ENCODE measurements at places on chromosomes 5 and 9. TPM values are rescaled to one million over a fixed set of nuclear protein-coding genes. Genes with fewer than 3 reads are reported as not detected.

GRCh38 chr5:16952968-16953671 is 17.0 kb upstream of the MYO10 start:
- H3K27me3 ChIP-seq = no peaks in the 10 kb centered on the region
- H3K4me1 ChIP-seq = no peaks in the 10 kb centered on the region
- H3K4me3 ChIP-seq = no peak overlapping the region
- no peaks in the 10 kb centered on the region for H3K36me3 ChIP-seq

DNA sequence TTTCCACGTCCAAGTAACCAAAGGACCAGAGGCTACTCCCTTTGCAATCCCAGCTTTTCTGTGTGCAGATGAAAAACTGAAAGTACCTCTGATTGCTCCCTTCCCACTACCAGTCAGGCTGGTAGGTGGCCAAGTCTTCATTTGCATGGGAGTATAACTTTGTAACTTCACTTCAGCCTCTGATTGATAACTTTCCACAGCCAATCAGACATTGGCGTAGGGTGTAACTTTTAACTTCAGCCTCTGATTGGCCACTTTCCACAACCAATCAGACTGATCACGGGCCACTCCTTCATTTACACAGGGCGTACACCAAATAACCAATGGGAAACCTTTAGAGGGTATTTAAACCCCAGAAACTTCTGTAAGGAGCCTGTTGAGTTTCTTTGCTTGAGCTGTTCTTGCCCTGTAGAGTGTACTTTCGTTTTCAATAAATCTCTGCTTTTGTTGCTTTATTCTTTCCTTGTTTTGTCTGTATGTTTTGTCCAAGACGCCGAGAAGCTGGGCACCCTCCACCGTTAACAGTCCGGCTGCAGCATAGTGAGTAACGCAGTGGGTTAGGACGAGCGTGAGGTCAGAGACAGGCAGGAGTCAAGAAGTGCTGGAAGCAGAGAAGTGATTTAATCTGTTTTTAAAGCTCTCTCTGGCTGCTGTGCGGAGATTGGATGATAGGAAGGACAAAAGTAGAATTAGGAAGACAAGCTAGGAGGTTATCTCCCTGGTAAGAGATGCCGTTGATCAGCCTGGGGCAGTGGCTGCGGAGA is 3.5 kb upstream of the EXOSC2 start:
- H3K36me3 ChIP-seq = no peaks in the 10 kb centered on the region
- no peaks in the 10 kb centered on the region for H3K27me3 ChIP-seq
- no peak for DNase-seq
- H3K4me3 ChIP-seq = no peak overlapping the region
- peaks cover 19% of the 10 kb centered on the region for H3K4me1 ChIP-seq

GRCh38 chr5:3593771-3594509 is 1.7 kb upstream of the IRX1 start:
- no peak overlapping the region for H3K27ac ChIP-seq
- H3K4me3 ChIP-seq = no peak overlapping the region
- peaks cover 4% of the 10 kb centered on the region for H3K27me3 ChIP-seq
- no peaks in the 10 kb centered on the region for H3K36me3 ChIP-seq

DNA sequence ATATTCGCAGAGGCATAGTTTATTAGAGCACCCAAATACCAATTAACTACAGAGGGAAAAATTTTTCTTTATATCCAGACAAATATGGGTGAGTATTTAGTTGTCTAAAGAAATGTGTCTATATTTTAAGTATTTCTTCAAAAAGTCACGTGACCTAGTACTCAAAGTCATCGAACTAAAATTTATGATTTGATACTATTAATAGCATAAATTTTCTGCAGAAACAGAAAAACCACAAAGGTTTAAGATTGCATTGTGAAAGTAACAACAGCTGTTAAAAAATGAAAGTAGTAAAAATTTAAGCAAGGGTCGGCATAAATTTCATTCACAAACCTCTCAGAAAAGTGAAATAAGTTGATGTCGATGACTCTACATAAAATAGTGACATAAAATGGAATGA is 323.9 kb upstream of the RORB start:
- no peaks in the 10 kb centered on the region for H3K36me3 ChIP-seq
- DNase-seq = no peak
- H3K4me1 ChIP-seq = no peaks in the 10 kb centered on the region
- no peak overlapping the region for H3K4me3 ChIP-seq
- H3K27ac ChIP-seq = no peak overlapping the region

Gene MCTP1
- 0.51 TPM for total RNA-seq

- no peaks in the 10 kb centered on the region for H3K36me3 ChIP-seq
- H3K27me3 ChIP-seq = no peaks in the 10 kb centered on the region
- no peak overlapping the region for H3K4me3 ChIP-seq
- no peak for DNase-seq
These were observed 43.6 kb upstream of the TRMT10B start for GRCh38 chr9:37710046-37710445.

DNA sequence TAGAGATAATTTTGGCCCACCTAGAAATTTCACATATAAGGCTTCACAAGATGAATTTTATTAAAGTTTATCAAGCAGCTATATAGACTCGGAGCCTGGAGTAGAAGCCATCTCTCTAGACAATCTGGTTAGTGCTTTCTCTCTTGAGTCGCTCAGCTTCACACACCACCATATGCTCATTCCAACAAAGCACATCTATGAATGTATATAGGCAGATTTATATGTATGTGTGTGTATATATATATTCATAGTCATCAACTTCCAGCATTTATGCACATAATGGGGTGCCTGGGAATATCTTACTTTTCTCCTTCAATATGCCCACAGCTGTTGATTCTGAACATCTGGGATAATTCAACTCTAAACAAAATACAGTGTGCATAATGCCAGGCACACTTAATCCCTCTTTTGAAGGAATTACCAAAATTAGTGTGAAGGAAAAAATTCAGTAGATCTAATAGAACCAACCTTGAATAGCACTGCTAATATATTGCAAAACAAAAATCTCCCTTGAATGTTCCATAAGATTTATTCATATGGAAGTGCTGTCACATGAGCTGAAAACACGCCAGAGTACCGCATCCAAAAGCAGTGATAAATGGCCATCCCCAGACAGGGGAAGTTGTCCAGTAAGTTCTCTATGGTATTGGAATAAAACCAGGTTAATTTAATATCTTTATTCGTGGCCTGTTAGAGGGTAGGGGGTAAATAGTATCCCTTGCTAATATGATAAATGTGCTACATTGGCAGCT is 56.0 kb upstream of the MOCS2 start:
- no peaks in the 10 kb centered on the region for H3K27me3 ChIP-seq
- no peak overlapping the region for H3K27ac ChIP-seq
- H3K36me3 ChIP-seq = no peaks in the 10 kb centered on the region
- H3K4me3 ChIP-seq = no peak overlapping the region
- no peaks in the 10 kb centered on the region for H3K4me1 ChIP-seq

DNA sequence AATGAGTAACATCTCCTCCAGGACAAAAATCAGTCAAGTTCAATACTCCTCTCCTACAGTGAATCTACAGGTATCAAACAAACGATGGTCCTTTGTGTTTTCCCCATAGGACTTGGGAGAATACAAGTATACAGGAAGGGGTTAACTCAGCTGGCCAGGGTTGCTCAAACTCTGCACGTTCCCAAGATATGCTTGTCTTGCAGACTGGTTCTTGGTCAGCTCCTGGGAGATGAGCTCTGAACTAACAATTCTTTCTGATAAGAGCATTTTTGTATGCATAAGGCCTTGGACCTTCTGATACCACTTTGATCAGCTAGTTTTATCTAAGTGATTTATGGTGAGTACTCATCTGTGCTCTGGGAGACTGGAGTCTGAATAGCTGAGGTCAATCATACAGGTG is 42.1 kb downstream of the LOX start:
- no peaks in the 10 kb centered on the region for H3K36me3 ChIP-seq
- H3K4me3 ChIP-seq = no peak overlapping the region
- H3K27me3 ChIP-seq = no peaks in the 10 kb centered on the region
- no peaks in the 10 kb centered on the region for H3K4me1 ChIP-seq
- no peak for DNase-seq

Gene NMUR2
- not detected for total RNA-seq

DNA sequence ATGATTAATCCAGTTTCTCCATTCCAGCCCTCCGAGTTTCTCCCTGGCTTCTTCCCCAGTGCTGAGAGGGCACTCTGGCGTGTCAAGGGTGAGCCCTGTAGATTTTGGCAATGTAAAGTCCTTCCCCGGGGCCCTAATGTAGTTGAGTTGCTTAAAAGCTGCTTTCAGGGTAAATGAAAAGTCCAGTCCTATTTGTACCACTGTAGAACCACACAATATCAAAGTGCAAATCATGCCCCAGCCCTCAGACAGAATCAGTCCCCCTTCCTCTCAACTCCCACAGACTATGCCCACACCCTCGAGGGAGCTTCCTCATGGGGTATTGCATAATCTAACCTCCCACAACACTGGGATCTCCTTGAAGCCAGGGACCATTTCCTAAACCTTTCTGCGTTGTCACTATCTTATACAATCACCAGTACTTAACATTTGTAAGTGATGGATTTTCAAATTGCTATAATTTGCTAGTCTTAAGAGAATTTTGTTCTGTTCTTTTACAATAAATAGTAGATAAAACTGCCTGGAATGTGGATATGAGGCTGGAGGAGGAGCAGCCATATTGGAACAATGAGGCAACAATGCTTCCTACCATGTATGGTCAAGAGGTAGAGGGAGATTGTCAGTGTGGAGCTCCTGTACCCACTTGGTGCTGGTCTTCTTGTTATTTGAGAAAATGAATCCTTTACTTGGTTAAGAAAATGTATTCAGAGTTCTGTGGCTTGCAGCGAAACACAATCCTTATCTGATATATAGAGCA is 34.4 kb downstream of the ZNF366 start:
- no peak for DNase-seq
- no peak overlapping the region for H3K27ac ChIP-seq
- no peak overlapping the region for H3K4me3 ChIP-seq
- H3K27me3 ChIP-seq = no peaks in the 10 kb centered on the region

- DNase-seq = no peak
- no peaks in the 10 kb centered on the region for H3K4me1 ChIP-seq
- H3K27me3 ChIP-seq = no peaks in the 10 kb centered on the region
- no peak overlapping the region for H3K4me3 ChIP-seq
- H3K36me3 ChIP-seq = no peaks in the 10 kb centered on the region
These were observed 106.1 kb downstream of the PCSK1 start for GRCh38 chr5:96326902-96327301.

Gene GARIN3
- 0.50 TPM for total RNA-seq

GRCh38 chr5:165029099-165029870 is 1523.9 kb downstream of the MAT2B start:
- DNase-seq = no peak
- H3K27ac ChIP-seq = no peak overlapping the region
- H3K36me3 ChIP-seq = no peaks in the 10 kb centered on the region
- H3K4me1 ChIP-seq = no peaks in the 10 kb centered on the region
- no peaks in the 10 kb centered on the region for H3K27me3 ChIP-seq

Gene GPRIN1
- 2.3 TPM for total RNA-seq

DNA sequence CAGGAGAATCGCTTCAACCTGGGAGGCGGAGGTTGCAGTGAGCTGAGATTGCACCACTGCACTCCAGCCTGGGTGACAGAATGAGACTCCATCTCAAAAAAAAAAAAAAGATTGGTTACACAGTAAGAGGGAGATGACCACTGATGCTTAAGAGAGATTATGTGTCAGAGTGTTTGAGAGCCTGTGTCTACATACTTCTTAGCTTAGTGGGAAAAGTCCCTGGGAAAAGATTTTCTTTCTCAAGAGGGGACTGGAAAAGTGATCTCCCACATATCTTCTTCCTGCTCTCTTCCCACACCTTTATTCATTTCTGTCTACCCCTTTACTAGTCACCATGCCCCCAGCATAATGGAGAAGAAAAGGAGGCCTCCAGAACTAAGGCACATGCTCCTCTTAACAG is 55.2 kb downstream of the MCTP1 start:
- no peaks in the 10 kb centered on the region for H3K27me3 ChIP-seq
- H3K4me1 ChIP-seq = no peaks in the 10 kb centered on the region
- H3K27ac ChIP-seq = no peak overlapping the region
- H3K36me3 ChIP-seq = no peaks in the 10 kb centered on the region
- no peak overlapping the region for H3K4me3 ChIP-seq
- DNase-seq = no peak

Gene SPINK4
- not detected for total RNA-seq

Gene PCDHA12
- total RNA-seq = not detected

Gene AGXT2
- total RNA-seq = not detected
